ENCODE measurements at places on chromosomes 6 and 20. TPM values are rescaled to one million over a fixed set of nuclear protein-coding genes. Genes with fewer than 3 reads are reported as not detected.

The FRMD1 gene
- not detected for total RNA-seq

- no peak for DNase-seq
Measured at GRCh38 chr6:24455061-24455460, 34.3 kb downstream of the GPLD1 start.

DNA sequence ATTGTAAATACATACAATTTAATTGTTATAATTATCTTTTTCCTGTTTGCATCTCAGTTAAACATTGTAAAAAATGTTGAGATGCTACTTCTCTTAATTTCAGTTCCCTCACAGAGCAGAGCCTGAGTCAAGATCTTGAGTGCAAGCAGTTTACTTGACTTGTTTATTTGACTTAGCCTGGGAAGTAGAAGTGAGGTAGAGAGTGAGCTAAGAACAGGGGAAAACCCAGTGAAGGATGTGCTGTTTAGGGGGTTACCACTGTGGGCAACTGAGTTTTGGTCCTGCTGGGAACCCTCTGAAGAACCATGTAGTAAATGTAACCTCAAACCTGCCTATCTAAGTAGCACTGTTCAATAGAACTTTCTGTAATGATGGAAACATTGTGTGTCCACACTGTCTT lies 495.2 kb upstream of the FLRT3 start:
- no peak for DNase-seq

The CUL7 gene
- total RNA-seq = 12.7 TPM

The CTCFL gene
- not detected for total RNA-seq

GRCh38 chr6:54083287-54083686 lies 28.0 kb upstream of the MLIP start:
- no peak for DNase-seq

The KCNK16 gene
- total RNA-seq = not detected

GRCh38 chr20:60131375-60131774 lies 173.2 kb downstream of the CDH26 start:
- no peak for DNase-seq

DNA sequence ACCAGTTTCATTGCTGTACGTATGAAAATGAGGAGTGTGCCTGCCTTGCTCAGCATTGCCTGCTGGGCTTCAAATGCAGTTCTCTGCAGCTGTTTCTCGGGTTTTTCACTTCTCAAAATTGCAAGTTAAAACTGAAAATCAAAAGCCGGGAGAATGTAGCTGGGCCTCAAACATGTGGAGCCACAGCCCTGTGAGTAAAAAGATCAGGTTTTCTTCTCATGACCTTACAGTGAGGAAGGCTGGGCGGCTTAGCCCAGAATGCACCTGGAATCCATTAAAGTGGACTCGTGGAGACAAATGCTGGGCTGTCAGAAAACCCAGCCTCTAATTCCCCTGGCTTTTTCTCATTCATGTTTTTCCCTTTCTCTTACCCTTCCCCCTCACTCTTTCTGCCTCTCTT lies 34.4 kb downstream of the DSE start:
- no peak for DNase-seq

DNA sequence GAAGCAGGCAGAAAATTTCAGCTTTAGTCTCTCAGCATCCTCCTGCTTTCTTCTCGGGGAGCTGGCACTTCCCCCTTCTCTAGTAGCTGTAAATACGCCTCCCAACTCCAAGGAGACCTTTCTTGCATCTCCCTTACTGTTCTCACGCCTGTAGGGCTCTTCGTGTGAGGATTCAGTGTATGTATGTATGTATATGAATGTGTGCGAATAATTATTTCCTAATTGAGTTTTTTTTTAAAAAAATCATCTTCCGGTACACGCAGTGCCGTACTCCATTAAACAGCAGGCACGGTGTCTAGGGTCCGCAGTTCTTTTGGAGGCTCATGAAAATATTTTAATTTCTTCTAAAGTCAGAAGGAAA lies 85.4 kb downstream of the HFE start:
- DNase-seq = peak; percentile 42

The MTFR2 gene
- total RNA-seq = 21.4 TPM

DNA sequence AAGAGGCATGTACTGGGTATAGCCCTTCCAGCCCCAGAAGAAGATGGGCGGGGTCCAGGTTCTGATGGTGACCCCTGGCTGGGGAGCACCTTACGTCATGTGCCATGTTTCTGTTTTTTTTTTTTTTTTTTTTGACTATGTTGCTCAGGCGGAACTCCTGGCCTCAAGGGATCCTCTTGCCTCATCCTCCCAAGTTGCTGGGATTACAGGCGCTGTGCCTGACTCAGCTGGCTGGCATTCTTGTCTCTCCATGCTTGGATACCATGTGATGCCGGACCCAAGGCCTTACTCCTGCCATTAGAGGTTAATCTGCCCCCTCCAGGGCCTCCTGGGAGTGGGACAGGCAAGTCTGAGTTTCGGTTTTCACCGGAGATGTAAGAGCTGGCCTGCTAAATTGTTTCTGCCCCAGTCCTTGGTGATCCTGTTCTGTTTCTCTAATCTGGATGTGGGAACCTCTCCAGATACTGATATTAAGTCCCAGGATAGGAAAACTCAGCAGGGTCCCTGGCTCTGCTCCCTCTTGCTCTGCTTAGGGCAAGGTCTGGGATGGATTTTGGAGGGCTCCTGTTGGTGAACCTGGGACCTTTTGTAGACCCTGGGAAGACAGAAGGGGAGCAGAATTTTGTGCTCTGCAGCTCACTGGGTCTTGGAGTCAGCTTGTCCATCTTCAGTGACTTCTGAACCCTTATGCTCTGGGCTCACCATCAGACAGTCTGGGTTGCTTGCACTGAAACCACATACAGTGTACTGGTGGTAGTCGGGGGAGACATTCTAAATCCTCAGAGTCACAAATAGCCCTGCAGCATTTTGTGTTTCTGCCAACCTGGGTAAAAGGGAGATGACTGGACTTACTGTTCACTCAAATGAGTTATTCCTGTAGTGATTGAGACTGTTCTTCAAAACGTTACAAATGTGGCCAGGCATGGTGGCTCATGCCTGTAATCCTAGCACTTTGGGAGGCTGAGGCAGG lies 45.1 kb downstream of the PTK7 start:
- DNase-seq = no peak

DNA sequence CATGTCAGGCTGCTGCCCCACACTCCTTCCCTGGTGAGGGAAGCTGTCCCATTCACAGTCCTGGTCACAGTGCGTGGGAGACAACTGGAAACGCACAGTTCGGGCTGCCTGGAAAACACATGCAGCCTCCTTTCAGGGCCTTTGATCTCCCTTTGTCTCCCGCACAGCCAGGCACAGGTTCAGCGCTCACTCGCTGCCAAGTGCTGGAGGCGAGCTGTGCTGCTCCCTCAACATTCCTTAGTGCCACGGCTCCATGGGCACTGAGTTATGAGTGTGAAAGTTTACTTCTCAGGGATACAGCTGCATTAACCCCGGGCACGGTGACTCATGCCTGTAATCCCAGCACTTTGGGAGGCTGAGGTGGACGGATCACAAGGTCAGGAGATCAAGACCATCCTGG lies 9.1 kb downstream of the YTHDF1 start:
- DNase-seq = no peak

The OR2H1 gene
- total RNA-seq = not detected

DNA sequence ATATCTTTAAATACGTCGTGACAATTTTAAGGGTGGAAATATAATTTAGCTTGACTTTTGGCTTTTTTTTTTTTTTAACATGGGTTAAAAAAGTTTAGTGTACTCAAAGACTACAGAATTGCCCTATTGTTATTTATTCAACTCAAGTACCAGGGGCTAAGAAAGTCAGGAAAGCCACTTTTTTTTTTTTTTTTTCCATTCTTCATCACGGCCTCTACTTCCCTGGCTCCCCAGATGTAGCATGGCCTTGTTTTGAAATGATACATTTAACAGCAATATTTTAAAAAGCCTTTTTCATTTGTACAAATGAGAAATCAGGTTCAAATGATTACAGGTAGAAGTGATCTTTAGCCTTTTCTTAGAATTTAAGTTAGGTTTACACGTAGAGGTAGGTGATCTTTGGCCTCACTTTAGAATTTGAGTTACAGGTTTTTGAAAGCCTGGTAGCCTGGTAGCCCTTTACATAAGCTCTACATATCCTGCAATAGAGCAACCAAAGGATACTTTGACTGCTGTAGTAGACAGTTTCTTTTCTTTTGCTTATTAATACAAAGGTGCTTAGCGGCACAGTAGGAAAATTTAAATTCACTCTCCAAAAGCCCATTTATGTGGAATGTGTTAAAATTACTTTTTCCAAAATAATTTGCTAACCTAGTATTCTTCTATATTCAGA lies 160.5 kb upstream of the MMS22L start:
- no peak for DNase-seq

DNA sequence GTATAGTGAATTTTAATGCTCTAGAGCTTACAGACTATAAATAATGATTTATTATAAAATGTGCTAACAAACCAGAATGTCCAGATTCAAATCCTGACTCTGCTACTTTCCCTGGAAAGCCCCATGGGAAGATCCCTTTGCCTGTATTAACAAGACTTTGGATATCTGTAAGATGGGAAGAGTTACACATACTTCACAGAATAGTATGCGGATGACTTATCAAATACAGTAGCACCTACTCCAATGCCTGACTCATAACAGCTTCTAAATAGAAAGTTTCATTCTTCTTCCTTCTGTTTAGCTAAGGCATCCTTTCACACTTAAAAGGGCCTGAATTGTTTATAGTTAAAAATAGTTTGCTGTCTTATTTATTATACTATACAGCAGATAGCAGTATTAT lies 166.3 kb downstream of the KCNQ5 start:
- DNase-seq = no peak

- peak; percentile 62 for DNase-seq
Measured at GRCh38 chr6:27672113-27672799, 199.4 kb upstream of the ZNF184 start.

The SERPINB6 gene
- 20.1 TPM for total RNA-seq

DNA sequence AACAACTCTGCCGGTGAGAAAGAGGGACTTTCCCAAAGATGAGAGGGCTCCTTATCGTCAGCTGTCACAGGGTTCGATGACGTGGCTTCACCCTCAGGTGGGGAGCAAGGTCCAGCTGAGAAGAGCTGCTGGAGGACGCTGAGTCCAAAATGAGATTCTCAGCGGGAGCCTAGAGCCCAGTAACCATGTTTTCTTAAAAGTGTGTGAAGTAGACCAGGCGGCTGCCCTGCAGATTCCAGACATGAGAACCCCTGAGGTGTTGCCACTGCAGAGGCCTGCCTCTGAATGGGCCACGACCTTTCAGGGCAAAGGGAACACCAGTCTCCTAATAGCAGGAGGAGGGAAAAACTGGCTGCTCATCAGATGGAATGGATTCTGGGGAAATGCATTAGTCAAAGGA lies 375.1 kb downstream of the BTBD9 start:
- no peak for DNase-seq

DNA sequence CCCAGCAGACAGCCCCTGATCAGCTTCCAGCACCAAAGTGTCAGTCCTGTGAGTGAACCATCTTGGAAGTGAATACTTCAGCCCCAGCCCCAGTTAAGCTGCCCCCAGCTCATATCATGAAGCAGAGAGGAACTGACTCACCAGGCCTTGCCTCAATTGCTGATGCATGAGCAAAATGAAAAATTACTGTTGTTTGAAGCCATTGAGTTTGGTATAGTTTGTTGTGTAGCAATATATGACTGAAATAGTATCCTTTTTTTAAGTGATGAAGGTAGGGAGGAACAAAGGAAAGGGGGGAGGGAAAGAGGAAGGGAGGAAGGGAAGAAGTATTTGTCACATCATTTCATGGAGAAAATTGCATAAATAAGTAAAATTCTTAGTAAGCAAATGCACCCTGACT lies 266.4 kb downstream of the MAFB start:
- no peak for DNase-seq

- DNase-seq = no peak
Measured at GRCh38 chr20:46206025-46206424, 87.9 kb downstream of the CD40 start.

DNA sequence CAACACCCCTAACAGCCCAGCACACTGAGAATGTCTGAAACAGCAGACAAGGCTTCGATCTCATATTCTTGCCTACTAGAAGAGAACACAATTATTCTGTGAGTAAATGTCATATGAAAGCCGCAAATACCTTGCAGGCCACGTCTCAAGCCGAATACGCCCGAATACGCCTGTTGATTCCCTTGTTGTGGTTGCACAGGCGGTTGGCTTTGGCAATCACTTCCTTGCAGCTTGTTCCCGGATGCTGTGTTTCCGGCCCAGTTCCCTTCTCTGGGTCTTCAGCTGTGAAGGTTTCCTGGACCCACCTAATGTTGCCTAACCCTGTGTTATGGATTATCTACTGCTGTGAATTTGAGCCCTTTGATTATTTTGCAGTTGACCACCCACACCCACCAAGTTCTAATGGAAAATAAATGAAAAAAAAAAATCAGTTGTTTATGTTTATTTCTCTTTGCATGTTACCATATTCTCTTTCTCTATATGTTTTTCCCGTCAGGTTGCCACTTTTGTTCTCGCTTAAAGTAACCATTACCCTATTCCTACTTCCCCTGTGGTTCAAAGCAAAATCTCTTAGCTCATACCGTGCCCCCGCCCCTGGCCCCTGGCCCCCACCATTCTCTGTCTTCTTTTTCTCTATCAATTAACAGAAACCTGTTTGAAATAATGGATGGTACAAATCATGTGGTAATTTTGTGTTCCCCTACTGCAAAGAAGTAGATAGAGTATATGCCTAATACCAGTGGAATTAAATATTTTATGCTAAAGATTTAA lies 172.4 kb downstream of the ADGB start:
- DNase-seq = peak; percentile 66

- no peak for DNase-seq
Measured at GRCh38 chr6:162345051-162345511, 382.5 kb downstream of the PRKN start.

The FAM209B gene
- total RNA-seq = 0.80 TPM

The GGTLC1 gene
- total RNA-seq = not detected

GRCh38 chr6:156359912-156360311 lies 417.3 kb upstream of the ARID1B start:
- no peak for DNase-seq

The NKX2-2 gene
- total RNA-seq = not detected

DNA sequence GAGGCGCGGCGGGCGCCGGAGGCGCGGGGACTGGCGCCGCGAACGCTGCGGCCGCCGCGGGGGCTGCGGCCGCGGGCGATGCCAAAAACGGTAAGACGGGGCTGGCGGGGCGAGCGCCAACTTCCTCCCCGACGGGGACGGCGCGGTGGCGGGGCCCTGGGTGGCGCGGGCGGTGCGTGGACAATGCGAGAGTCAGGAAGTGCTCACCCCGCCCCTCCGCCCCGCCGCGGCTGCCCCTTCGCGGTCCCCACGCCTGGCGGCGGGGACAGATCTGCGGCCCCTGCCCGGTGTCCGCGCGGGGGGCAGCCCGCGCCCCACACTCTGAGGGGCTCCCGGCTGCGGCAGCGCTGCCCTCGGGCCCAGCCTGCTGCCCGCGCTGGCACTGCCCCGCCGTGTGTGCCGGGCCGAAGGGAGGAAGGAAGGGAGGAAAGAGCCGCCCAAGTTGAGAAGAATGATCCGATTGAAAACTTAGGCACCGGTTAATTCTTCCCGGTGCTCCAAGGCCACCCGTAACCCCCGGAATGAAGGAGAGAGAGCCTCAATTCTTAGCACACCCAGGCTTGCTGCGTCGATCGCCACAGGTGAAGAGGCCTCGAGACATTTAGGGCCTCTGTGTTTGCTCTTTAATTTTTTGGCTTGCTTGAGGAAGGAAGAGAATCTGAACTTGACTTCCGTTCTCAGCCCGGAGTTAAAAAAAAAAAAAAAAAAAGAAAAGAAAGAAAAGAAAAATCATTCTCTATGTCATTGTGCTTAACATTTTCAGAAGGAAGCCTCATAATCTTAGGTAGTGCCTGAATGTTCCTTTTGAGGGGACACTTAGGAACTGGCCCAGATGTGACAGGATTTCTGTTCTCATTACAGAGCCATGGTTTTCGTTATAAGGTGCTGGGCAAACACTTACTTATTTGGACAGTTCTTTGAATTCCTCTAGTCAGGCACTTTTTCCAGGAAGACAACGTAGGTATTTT lies 982 bp downstream of the HECA start:
- peak; percentile 71 for DNase-seq

Measured in activated CD4-positive, alpha-beta memory T cell treated with anti-CD3 and anti-CD28 coated beads, Interleukin-2, amount 10 ng/mL, durations not matched to agents 7 days and 5 days (primary cell).